Nephron progenitor cell (in vitro differentiated cells): ENCODE measurements at places on chromosomes 4 and X.

DNA sequence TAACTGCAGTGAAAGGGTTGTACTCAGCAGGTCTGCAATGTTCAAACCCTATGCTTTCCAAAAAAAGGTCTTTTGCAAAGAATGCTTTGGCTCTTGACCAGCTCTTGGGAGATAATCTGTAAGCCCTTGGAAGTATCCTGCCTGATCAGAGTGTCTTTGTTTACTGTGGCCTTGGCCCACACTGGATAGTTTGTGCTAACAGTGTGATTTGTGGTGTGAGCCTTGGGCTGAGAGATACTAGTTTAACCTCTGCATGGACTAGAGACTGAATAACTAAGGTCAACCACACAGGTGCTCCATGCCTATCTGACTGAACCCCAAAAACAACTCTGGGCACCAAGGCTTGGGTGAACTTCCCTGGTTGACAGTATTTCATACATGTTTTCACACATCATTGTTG, 3.6 kb upstream of the MAGED1 start:
- H3K4me1 ChIP-seq: peaks cover 19% of the 10 kb centered on the region
- no peak for DNase-seq
- no peaks in the 10 kb centered on the region for H3K36me3 ChIP-seq
- H3K27ac ChIP-seq: no peak overlapping the region
- no peak overlapping the region for H3K4me3 ChIP-seq

DNA sequence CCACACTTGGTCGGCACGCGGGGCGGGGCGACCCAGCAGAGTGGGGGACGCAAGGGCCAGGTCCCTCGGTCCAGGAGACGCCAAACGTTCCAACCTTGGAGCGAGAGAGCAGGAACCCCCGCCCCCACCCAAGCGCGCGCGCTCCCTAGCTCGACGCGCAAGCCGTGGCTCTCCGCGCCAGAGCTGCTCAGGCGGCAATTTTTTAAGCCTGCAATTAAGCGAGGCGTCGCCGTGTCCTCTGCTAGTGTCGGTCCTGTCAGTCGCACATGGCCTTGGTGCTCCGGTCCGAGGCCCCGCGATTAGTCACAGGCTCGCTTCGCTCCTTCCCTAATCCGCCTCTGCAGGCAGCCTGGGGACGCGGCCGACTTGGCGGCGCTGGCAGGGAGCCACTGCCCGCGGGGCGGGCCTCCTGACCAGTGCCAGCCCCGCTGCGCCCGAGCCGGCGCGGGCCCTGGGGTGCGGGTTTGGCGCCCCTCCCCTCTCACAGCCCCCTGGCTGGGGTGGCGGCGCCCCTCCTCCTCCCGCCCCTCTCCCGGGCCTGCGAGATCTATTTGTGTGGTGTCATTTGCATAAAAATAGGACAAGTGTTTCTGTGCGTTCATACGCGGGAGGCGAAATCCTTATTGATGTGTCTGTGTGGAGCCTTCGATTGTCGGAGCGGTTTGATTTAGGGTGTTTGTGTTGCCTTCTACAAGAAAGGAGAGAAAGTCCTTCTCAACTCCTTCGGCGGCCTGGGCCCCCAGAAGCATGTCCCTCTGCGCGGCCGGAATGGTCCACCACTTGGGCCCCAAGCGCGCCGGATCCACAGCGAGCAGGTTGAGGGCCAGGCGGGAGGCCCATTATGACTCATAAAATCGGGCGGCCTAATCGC, 9.8 kb upstream of the BCOR start:
- peaks cover 28% of the 10 kb centered on the region for H3K27me3 ChIP-seq
- no peaks in the 10 kb centered on the region for H3K36me3 ChIP-seq
- H3K4me3 ChIP-seq: peak overlapping the region; percentile 77
- H3K4me1 ChIP-seq: peaks cover 34% of the 10 kb centered on the region
- no peak overlapping the region for H3K27ac ChIP-seq

DNA sequence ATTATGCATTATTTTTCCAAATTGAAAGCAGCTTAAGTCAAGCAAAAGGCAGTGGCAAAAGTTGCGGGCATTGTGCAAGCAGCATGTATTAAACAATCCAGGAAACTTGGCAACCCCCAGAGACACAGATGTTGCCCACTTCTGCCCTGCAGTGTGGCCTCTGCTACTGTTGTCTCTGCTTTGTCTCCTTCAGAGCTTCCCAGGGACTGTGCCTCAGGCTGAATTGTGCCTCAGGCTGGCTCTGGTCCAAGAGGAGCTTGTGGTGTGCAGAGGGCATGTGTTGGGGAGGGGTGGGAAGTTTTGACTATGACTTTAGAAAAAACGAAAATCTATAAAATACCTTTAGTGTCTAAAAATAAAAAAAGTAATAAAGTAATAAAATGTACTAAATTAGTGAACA, 201.4 kb downstream of the CCSER1 start:
- DNase-seq: no peak
- H3K4me3 ChIP-seq: no peak overlapping the region
- H3K4me1 ChIP-seq: no peaks in the 10 kb centered on the region
- H3K27me3 ChIP-seq: no peaks in the 10 kb centered on the region
- no peaks in the 10 kb centered on the region for H3K36me3 ChIP-seq

DNA sequence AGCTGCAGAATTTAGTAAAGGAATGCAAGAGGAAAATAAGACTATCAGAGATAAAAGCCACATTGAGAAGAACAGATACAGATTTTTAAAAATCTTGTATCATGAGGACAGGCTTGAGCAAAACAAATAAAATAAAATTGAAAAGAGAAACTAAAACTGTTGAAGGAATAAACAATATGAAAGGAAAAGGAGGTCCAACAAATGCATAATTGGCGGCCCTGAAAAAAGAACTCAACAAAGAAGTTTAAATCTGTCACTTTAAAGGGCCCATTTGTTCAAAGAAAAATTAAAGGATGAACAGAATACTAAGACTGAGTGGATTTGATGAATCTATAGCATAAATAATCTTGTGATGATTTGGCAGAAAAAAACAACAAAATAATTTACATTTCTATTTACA, 36.5 kb downstream of the TMPRSS11B start:
- no peaks in the 10 kb centered on the region for H3K27me3 ChIP-seq
- peaks cover 4% of the 10 kb centered on the region for H3K36me3 ChIP-seq
- H3K4me1 ChIP-seq: no peaks in the 10 kb centered on the region
- no peak for DNase-seq
- H3K27ac ChIP-seq: no peak overlapping the region

GRCh38 chr4:111838406-111838930, 306.8 kb upstream of the FAM241A start:
- peaks cover 5% of the 10 kb centered on the region for H3K36me3 ChIP-seq
- H3K4me3 ChIP-seq: no peak overlapping the region
- H3K27ac ChIP-seq: peak overlapping the region; percentile 57
- peaks cover 4% of the 10 kb centered on the region for H3K4me1 ChIP-seq

GRCh38 chrX:120274958-120275357, 24.3 kb downstream of the ZBTB33 start:
- H3K27me3 ChIP-seq: peaks cover 8% of the 10 kb centered on the region
- no peak overlapping the region for H3K4me3 ChIP-seq
- H3K36me3 ChIP-seq: no peaks in the 10 kb centered on the region
- peaks cover 6% of the 10 kb centered on the region for H3K4me1 ChIP-seq
- DNase-seq: no peak

GRCh38 chrX:39822133-39822748, 275.5 kb downstream of the BCOR start:
- peak overlapping the region; percentile 72 for H3K4me3 ChIP-seq
- H3K27me3 ChIP-seq: peaks cover 84% of the 10 kb centered on the region
- peaks cover 55% of the 10 kb centered on the region for H3K4me1 ChIP-seq
- DNase-seq: no peak
- no peak overlapping the region for H3K27ac ChIP-seq

- peaks cover 3% of the 10 kb centered on the region for H3K27me3 ChIP-seq
- DNase-seq: no peak
- H3K27ac ChIP-seq: no peak overlapping the region
- H3K4me1 ChIP-seq: no peaks in the 10 kb centered on the region
- H3K4me3 ChIP-seq: no peak overlapping the region
Measured at GRCh38 chrX:156000361-156000926, 2.9 kb downstream of the IL9R start.

GRCh38 chrX:7606039-7606652, 236.8 kb upstream of the VCX start:
- H3K4me1 ChIP-seq: no peaks in the 10 kb centered on the region
- peaks cover 27% of the 10 kb centered on the region for H3K36me3 ChIP-seq
- H3K4me3 ChIP-seq: no peak overlapping the region
- no peak overlapping the region for H3K27ac ChIP-seq
- DNase-seq: no peak

DNA sequence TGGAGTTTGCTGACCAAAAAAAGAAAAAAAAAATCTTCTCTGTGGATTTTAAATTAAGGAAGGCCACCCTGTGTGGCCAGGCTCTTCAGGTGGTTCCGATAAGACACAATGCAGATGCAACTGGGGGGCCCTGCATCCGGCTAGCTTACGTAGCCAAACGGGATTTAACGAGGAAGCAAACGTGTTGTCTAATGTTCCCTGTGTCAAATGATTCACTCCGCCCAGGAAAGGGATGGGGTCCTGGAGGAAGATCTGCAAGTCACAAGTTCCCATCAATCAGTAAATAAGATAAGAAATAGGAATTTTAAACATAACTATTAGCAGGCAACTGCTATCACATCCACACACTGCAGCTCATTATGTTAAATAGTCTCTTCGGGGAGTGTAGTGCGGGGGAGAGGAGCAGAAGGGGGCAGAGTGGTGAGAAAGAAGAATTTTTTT, 216.4 kb upstream of the GYPA start:
- peaks cover 8% of the 10 kb centered on the region for H3K27me3 ChIP-seq
- H3K27ac ChIP-seq: no peak overlapping the region
- no peaks in the 10 kb centered on the region for H3K36me3 ChIP-seq
- peaks cover 28% of the 10 kb centered on the region for H3K4me1 ChIP-seq

GRCh38 chr4:10554694-10555093, 97.5 kb upstream of the ZNF518B start:
- H3K4me3 ChIP-seq: no peak overlapping the region
- H3K36me3 ChIP-seq: no peaks in the 10 kb centered on the region
- H3K27ac ChIP-seq: no peak overlapping the region
- peak; percentile 69 for DNase-seq
- no peaks in the 10 kb centered on the region for H3K4me1 ChIP-seq

DNA sequence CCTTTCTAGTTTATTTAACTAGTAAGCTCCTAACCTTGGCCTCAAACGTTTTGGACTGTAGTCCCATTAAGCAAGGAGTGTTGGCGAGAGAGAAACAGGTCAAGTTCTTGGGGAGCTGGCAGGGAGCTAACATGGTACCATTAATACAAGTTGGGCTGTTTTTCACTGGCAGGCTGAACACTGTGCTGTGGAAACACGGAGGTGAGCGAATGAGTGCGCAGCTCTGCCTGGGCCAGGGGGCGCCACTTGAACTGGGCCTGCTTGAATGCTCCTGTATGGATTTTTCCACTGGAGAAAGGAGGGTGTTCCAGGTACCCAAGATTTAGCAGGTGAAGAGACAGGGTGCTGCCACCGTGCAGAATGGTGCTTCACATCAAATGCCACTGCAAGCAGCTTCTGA, 7.4 kb upstream of the SMS start:
- H3K36me3 ChIP-seq: no peaks in the 10 kb centered on the region
- peaks cover 7% of the 10 kb centered on the region for H3K27me3 ChIP-seq
- peak overlapping the region; percentile 77 for H3K27ac ChIP-seq
- no peak for DNase-seq

DNA sequence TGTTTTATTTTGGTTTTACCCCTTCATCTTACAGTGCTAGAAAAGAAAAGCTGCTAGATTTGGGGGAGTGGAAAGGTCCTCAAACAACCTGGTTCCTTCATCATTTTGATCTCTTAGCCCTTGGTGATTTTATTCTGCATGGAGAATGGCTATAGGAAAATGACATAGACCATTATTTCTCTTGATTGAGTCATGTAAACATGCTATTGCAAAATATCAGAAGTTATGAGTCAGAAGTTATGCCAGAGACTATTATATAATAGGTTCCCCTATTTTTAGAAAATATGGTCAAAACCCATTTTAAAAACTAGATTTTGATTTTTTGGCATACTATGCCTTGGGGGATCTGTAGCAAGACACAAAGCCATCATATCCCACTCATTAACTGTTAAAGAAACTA, 83.7 kb upstream of the FAM9C start:
- H3K36me3 ChIP-seq: no peaks in the 10 kb centered on the region
- no peak overlapping the region for H3K27ac ChIP-seq
- DNase-seq: no peak
- H3K4me1 ChIP-seq: peaks cover 43% of the 10 kb centered on the region

GRCh38 chr4:105145903-105146275, 787 bp upstream of the TET2 start:
- H3K27me3 ChIP-seq: peaks cover 53% of the 10 kb centered on the region
- peaks cover 21% of the 10 kb centered on the region for H3K4me1 ChIP-seq
- peak overlapping the region; percentile 71 for H3K27ac ChIP-seq
- H3K36me3 ChIP-seq: no peaks in the 10 kb centered on the region

- peak overlapping the region; percentile 86 for H3K27ac ChIP-seq
- no peaks in the 10 kb centered on the region for H3K27me3 ChIP-seq
- H3K4me3 ChIP-seq: no peak overlapping the region
- peaks cover 6% of the 10 kb centered on the region for H3K4me1 ChIP-seq
Measured at GRCh38 chr4:172982151-172982590, 186.4 kb upstream of the GALNT7 start.

DNA sequence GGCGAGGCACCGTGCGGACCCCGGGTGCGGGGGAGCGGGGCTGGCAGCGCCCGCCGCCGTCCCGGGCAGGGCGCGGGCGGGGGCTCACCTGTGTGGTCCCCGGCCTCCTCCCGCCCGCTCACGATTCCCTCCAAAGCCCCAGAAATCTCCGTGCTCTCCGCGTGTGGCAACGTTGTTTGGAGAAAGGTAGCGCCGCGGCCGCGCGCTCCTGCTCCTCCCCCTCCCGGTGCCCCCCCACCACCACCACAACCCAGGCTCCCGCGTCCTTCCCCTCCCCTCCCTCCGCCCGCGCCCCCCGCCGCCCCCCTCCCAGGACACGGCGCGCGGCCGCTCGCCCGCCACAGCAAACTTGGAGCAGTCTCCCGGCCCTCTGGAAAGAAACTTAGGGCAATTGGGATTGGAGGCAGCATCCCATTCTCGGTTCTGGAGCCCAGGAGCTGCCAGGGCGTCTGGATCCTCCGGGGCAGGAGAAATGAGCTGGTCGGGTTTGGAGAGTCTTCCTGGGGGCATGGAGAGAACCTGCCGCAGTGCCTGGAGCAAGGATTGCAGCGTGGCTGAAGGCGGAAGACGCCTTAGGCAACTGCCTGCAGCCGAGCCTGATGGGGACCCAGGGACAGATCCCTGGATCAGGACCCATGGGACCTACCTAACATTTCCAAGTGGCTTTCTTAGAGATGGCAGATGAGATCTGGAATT, 855 bp downstream of the KLF3 start:
- peak; percentile 72 for DNase-seq
- peaks cover 8% of the 10 kb centered on the region for H3K27me3 ChIP-seq
- H3K27ac ChIP-seq: peak overlapping the region; percentile 100
- H3K36me3 ChIP-seq: peaks cover 19% of the 10 kb centered on the region

GRCh38 chr4:174036576-174036975, 246.9 kb downstream of the FBXO8 start:
- peaks cover 33% of the 10 kb centered on the region for H3K4me1 ChIP-seq
- H3K27ac ChIP-seq: no peak overlapping the region
- H3K27me3 ChIP-seq: no peaks in the 10 kb centered on the region
- DNase-seq: no peak

GRCh38 chr4:42844422-42845070, 48.0 kb upstream of the GRXCR1 start:
- no peak overlapping the region for H3K27ac ChIP-seq
- no peak for DNase-seq
- H3K4me1 ChIP-seq: no peaks in the 10 kb centered on the region
- no peaks in the 10 kb centered on the region for H3K36me3 ChIP-seq
